Stimulated activated CD4-positive, alpha-beta T cell treated with anti-CD3 and anti-CD28 coated beads, Interleukin-4, amount 100 ng/mL, for 48 hours (primary cell): ENCODE measurements at places on chromosomes 1 and 21.
A peak's percentile ranks its signal among the peaks of the same experiment; 100 is the strongest.

DNA sequence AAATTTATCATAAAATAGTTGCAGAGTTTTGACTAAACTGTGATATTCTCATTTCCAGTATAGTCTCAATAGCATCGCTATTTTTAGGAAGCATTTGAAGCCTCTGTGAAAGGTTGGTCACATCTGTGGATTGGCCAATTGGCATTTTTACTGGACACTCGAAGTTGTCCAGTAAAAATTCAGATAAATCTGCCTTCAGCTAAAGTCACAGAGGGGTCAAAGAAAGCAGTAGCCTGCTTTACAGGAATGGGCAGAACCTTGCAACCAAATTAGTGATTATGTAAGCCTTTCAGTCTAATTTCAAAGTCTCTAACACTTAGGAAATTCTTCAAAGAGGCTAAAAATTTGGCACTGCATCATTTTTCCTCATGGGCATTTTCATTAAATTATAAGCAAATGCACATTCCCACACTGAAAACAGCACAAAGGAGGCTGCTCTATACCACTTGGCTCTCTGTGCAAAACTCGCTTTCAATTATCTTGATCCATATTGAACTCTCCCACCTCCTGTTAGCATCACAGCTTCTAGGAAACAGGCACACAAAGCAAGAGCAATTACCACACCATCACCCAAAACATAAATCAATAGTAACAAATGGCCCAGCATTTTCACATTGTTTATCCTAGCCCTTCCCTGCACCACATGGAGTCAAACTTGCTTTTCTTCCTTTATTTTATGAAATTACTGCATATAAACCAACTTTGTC, 318.5 kb upstream of the DUSP10 start:
- no peak for DNase-seq

- no peak for DNase-seq
Observed at GRCh38 chr21:28283641-28284490, 708.8 kb downstream of the LTN1 start.

DNA sequence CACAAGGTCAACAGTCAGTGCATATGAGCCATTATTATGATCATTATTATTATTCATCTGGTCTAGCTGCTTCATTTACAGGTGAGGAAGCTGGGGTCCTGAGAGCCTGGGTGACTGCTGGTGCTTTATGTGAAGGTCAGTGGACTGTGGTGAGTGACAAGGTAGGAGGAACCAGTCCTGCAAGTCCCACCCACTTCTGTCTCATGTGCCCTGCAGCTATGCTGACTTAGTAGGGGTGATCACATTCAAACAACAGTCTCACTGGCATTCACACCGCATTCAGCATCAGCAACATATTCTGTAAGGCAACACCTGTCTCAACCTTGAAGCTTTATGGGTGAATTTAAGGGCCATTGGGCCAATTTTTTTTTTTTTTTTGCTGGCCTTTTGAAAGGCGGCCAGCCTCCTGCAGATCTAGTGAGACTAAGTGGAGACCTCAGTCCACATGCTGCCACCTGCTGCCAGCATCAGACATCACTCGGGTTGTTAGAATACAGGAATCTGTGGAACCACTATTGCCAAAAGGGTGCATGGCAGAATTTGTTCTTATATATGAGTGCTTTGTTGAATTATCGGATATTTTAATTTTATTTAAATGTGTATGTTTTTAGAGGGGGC, 59.9 kb upstream of the CACNA1E start:
- peak; percentile 19 for DNase-seq

DNA sequence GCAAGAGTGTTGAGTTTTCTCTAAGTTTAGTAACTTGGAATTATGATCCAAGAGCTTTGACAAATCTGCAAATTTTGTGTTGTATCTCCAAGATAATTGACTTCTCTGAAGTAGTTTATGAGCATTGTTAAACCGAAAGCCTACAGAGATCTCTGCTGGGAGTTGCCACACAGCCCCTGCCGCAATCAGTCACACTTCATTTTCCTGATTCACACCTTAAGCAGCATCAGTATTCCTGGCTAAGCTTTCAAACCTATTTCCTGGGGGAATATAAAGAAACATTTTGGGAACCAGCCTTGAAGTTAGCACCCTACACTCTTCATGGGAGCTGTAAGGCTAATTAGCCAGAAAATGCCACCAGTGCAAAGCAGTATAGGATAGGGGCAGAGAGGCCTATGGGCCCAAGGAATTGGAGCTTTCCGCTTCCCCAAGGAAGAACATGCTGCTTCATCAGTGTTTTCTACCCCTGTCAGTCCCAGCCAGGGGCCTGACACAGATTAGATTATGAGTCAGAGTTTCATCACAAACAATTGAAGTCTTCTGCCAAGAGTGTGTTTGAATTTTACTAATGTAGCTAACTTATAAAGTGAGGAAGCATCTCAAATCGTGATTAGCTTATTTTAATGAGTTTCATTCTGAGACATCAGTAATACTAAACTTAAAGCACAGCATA, 23.2 kb upstream of the CACYBP start:
- no peak for DNase-seq

DNA sequence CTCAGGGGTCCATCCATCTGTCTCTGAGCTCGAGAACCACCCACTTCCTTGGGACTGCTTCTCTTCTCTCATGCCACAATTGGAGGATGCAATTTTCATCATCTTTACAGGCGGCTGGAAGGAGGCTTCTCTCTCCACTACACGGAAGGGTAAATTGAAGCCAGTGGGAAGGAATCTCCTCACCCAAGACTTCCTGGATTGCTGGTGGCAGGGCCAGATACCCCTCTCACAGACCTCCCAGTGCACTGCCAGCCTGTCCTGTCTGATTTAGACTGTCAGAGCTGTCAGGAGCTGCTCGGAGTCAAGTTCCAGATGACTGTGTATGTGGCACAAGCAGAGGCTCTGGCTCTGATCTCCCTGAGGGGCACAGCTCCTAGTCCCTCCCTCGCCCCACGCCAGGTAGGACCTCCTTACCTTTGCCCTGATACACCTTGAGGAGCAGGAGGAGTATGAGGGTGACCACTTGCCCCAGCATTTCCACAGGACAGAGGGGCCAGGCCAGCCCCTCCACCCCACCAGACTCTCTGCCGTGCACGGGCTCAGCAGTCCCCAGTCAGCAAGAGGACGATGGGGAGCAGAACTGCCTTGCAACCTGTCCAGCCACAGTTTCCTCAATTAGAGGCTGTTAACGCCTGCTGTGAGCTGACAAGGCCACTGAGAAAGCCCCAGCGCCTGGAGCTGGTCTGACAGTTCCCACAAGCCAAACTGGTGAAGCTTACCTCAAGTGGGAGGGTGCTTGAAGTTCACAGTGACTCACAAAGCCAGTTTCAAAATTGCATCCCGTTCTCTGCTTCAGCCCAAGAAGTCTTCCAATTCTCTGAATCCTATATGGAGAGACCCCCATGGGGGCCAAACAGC, at the start of gene CD244:
CD244 (minus strand) TSS at position 685 of the 858 bp plus-strand sequence; CDS start at position 475, 210 bp downstream.
- DNase-seq = peak; percentile 53

DNA sequence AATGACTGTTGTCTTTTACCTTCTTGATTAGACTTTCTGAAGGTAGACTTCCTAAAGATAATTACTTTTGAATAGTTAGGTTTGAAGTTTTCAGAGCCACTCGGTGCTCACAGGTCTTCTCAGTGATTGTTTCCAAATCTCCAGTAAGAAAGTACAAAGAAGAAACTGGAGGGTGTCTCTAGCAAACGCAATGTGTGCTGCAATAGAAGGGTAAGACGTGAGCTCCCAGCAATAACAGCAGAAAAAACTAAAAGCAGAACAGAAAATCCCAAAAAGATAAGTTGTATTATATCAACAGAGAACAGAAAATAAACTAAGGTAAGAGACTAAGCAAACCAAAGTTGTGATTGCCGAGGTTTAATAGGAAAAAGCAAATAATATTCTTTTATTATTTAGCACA, 1.8 kb downstream of the CTTNBP2NL start:
- no peak for DNase-seq

GRCh38 chr1:76958828-76959227, 91.5 kb downstream of the ST6GALNAC5 start:
- no peak for DNase-seq

DNA sequence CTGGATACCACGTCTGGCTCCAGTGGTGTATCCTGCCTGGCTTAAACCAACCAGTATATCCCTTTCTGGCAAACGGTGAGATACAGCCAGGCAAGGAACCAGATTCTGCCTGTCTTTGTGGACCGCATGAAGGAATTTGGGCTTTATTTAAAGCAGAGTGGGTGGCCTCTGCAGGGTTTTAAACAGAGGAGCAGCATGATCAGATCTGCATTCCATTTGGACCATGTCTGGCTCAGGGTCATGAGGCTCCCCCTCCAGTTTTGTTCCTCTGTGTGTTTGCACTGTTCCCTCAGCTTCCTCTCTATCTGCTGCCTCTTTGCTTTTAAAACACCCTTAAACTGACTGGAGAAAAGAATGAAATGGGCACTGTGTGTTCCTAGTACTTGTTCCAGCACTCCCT, 195.0 kb downstream of the GIPC2 start:
- DNase-seq = no peak

DNA sequence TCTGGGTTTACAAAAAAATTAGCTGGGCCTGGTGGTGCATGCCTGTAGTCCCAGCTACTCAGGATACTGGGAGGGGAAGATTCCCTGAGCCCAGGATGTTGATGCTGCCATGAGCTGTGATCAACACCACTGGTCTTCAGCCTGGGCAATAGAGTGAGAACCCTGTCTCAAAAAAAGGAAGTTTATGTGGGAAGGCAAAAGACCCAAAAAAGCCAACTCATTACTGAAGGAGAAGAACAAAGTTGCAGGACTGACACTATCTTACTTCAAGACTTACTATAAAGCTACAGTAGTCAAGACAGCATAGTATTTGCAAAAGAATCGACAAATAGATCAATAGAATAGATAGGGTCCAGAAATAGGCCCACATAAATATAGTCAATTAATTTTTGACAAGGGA, 9.2 kb upstream of the PTGS2 start:
- DNase-seq = no peak

DNA sequence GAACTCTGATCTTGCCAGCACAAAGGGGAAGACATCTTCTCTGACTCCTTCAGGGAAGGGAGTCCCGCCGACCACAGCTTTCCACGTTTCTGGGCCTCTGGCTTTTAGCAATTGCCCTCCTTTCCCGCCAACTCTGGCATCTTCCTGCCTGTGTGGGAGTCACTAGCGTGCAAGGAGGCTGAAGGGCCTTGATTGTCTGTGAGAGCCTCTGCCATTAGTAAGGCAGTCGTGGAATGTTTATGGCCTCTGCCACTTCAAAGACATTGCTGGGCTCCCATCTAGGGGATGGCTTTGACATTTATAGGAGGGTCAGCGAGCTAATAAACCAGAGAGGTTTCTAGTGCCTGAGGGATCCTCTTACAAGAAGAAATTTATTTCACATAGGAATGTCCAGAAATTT, 14.3 kb upstream of the PROK1 start:
- DNase-seq = no peak

- no peak for DNase-seq
Observed at GRCh38 chr1:207903767-207904166, 7.2 kb downstream of the CD34 start.

GRCh38 chr21:27060190-27060589, 93.3 kb upstream of the ADAMTS5 start:
- no peak for DNase-seq

- DNase-seq = no peak
Observed at GRCh38 chr1:172939475-172939874, 111.3 kb downstream of the TNFSF18 start.
